ENCODE measurements at places on chromosomes 1 and 21. TPM values are rescaled to one million over a fixed set of nuclear protein-coding genes. Genes with fewer than 3 reads are reported as not detected.

OLFML2B gene
- total RNA-seq, result 39.5 TPM

MRAP gene
- total RNA-seq, result not detected

LDLRAD2 gene
- not detected for total RNA-seq

ANGPTL3 gene
- under 0.01 TPM for total RNA-seq

SLC9C2 gene
- total RNA-seq, result not detected

SSX2IP gene
- 13.3 TPM for total RNA-seq

MYOC gene
- total RNA-seq, result not detected

VAV3 gene
- total RNA-seq, result 1.5 TPM

HORMAD1 gene
- total RNA-seq, result not detected

GALE gene
- total RNA-seq, result 36.4 TPM
